ENCODE measurements at places on chromosomes 7 and 10.

DNA sequence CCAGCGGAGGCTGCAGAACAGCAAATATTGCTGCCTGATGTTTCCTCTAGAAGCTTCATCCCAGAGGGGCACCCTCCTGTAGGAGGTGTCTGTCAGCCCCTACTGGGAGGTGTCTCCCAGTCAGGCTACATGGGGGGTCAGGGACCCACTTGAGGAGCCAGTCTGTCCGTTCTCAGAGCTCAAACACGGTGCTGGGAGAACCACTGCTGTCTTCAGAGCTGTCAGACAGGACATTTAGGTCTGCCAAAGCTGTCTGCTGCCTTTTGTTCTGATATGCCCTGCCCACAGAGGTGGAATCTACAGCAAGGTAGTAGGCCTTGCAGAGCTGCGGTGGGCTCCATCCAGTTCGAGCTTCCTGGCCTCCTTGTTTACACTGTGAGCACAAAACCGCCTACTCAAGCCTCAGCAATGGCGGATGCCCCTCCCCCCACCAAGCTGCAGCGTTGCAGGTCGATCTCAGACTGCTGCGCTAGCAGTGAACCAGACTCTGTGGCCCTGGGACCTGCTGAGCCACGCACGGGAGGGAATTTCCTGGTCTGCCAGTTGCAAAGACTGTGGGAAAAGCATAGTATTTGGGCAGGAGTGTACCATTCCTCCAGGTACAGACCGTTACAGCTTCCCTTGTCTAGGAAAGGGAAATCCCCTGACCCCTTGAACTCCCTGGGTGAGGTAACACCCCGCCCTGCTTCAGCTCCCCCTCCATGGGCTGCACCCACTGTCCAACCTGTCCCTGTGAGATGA, 17.7 kb upstream of the MINDY3 start:
- no peak for DNase-seq

DNA sequence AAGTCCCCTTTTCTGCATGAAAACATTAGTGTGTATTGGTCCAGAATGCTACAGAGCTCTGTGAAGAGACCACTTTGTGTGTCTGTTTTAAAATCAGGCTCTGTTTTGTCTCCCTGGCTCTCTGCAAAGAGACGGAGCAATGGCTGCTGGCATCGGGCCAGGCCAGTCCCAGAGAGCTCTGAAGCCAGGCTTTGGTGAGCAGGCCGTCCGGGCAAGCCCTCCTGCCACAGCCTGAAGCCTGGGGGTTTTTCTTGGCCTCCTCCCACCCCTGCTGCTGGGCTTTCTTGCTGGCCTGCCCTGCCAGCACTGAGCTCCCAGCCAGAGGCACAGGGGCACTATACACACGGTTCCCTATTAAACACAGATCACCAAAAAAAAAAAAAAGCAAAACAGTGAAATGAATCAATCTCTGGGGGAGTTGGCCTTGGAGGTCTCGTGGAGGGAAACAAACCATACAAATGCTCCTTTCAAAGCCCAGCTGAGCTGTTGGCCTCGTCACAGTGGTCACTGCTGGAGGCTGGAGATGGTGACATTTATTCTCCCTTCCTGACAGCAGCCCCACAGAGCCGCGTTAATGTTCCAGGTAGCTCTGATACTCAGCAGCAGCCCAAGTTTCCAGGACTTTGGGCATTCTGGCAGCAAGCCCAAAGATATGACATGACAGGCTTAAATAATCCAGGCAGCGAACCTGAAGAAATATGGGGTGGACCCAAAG, 237.2 kb downstream of the TCF7L2 start:
- DNase-seq = peak; percentile 96

DNA sequence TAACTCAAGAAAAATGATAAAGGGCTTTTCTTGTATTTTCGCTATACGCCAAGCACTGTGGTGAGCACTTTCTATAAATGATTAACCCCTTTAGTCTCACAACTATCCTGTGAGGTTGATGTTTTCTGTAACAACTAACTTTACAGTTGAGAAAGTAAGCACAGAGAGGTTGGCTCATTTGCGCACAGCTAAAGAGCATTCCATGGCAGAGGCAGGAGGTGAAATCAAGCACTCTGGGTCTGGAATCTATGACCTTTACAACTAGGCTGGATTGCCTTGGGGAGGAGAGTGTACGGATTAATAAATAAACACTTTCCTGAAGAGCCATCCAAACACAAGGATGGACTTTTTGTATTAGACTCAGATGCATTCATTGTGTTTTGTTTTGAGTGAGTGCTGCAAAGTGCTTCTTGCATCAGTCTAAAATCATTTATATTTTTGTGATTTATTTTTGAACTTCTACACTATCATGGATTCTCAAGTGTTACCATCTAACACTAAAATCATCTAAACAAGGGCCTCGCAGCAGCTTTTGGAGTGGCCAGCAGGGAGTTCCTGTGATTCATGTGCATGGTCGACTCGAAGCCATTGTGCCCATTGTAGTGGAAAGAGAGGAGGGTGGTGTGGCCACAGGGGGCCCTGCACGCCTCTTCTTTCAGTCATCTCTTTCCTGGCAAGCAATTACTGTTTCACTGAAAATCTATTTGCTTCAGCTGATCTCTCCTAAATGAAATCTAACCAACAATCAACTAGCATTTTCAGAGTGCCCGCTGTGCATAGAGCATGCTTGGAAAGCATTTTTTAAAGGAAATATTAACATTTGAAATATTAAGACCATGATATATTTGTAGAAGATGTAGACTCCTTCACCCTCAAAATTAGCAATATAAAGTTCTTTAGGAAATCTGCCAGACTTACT, 633.4 kb upstream of the COBL start:
- DNase-seq = no peak

- no peak for DNase-seq
Measured at GRCh38 chr10:62056698-62057097, 155.2 kb downstream of the ARID5B start.

DNA sequence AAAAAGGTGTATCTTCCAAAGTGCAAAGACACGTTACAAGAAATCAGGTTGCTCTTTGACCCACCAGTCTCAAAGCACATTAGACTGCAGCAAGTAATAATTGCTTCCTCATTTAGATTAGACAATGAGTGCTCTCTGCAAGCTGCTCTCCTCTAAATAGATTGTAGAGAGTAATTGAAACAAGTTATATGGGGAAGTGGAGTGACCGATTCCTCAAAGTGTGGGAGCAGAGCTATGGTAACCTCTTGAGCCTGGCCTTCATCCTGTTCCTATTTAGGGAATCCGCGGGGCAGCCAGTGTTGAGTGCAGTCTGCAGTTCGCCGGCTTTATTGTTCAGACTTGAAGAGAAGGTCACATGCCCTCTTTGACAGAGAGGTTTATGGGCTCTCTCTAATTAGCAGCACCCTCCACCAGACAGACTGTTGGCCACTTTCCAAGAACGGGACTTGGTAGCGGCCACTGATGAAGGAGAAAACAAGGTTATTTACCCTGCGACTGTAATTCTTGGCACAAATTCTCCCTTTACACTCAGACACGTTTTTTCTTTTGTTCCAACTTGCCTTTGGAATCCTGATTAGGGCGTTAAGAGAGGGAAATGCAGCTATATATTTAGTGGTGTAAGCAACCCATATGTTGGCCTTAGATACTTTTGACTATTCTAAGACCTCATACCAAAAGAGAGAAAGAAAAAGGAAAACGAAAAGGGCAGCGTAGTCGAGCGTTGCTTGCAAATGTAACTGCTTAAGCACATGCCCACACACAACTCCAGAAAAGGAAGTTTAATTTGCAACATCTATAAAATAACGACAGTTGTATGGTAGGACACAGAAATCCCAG, 107.5 kb downstream of the REEP3 start:
- peak; percentile 79 for DNase-seq

DNA sequence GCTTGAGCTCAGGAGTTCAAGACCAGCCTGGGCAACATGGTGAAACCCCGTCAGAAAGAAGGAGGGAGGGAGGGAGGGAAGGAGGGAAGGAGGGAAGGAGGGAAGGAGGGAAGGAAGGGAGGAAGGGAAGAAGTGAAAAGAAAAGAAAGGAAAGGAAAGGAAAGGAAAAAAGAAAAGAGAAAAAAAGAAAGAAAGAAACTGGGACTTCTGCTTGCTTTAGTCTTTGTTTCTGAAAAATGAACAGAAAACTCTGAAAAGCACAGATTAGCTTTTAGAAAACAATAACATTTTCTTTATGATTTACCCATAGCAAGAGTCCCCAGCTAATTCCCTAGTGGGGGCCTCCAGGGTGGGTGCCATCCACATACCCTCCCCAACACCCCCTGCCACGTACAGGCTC, 46.8 kb downstream of the ATOH7 start:
- DNase-seq = no peak

DNA sequence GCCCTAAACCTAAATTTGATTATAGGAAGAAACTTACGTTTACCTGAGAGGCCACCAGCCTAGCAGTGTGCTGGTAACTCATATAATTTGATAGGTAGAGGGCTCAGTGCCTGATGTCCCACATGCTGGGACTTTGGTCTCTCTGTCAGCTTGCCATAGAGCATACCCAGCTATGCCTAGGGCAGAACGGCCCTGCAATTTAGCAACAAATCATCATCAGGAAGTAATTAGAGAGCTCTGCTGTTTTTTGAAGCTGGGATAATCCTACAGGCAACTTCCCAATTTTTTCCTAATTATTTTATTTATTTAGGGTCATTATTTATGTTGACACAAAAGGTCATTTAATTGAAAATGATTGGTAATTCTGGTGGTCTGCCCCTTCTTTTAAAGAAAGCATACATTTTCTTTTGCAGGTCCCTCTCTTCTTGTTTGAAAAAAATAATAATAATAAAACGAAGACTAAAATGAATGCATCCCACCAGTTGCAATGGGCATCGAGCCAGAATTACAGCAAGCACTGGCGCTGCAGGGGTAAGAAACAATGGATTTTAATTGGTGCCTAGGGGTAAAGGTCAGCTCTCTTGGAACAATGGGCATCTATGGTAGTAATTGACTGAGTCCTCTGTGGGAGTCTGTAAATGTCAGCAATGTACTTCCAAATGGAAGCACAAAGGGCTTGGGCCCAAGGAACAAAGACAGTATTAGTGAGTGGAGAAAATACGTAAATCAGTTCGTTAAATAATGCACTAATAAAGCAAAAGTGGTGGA, 348.0 kb downstream of the SORCS1 start:
- DNase-seq = no peak

- no peak for DNase-seq
Measured at GRCh38 chr10:31646519-31646918, 282.1 kb downstream of the ARHGAP12 start.

- DNase-seq = no peak
Measured at GRCh38 chr7:33137103-33137502, 7.7 kb downstream of the BBS9 start.

GRCh38 chr10:127035827-127036226, 130.6 kb downstream of the DOCK1 start:
- no peak for DNase-seq

GRCh38 chr10:25094590-25094989, 78.2 kb downstream of the THNSL1 start:
- no peak for DNase-seq

GRCh38 chr7:129643550-129644170, 32.1 kb downstream of the NRF1 start:
- no peak for DNase-seq

DNA sequence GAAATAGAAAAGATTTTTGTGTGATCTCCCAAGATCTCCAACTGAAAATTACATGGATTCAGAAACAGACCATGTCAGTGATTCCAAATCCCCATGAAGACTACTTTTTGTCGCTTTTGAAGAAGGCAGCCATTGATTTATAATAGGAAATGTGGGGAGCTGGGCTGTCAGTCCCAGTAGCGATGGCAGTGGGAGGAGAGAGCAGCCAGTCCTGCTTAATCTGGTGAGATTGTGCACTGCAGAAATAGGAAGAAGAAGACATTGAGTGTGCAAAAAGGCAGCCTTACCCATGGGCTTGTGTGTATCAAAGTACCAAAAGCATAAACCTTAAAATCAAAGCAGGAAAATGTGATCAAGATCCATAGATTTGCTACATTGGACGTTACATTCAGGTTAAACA, 4.8 kb downstream of the ADRB1 start:
- DNase-seq = no peak

- no peak for DNase-seq
Measured at GRCh38 chr7:55554038-55554437, 18.3 kb downstream of the VOPP1 start.

- DNase-seq = no peak
Measured at GRCh38 chr7:2710286-2710655, 22.3 kb downstream of the AMZ1 start.

DNA sequence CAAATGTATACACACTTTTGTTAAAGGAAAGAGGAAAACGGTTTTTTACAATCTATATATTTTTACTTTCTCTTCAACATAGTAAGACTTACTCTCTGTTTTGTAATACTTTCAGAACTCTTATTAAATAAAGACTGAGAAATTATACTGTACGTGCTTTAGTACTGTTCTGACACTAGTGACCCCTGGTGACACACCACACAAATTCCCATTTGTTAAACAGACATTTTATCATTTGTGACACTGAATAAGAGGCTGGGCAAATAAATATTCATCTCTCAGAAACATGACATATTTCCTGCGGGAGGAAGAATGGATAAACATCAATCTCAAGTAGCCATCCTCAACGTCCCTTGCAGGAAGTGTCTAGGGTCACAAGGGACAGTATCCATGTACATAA, 68.9 kb upstream of the ZNF33B start:
- DNase-seq = no peak

GRCh38 chr10:31346953-31347352, 27.9 kb downstream of the ZEB1 start:
- DNase-seq = no peak

GRCh38 chr7:117023325-117023854, 70.1 kb downstream of the ST7 start:
- peak; percentile 28 for DNase-seq

- DNase-seq = no peak
Measured at GRCh38 chr10:17479822-17480221, 25.4 kb upstream of the ST8SIA6 start.

GRCh38 chr7:43083106-43083505, 29.3 kb upstream of the HECW1 start:
- DNase-seq = no peak

DNA sequence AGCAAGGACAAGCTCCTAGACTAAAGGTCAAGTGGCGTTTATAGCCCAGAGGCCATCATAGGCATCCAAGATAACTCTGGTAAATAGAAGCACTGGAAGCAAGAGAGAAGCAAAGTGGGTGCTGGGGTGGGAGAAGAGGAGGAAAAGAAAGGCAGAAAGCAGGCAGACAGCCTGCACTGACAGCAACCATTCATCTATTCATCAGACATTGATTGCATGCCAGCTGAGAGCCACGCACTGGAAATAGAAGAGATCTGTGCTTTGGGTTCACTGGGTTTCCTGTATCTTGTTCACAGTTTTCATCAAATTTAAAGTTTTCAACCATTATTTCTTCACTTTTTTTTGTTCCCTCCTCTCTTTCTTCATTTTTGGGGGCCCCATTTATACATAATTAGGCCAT, 4.7 kb upstream of the SLIT1 start:
- DNase-seq = no peak

GRCh38 chr10:72274730-72275350, 1.1 kb downstream of the DDIT4 start:
- DNase-seq = peak; percentile 43

- DNase-seq = no peak
Measured at GRCh38 chr7:117836-118614, 74.3 kb upstream of the FAM20C start.

- peak; percentile 96 for DNase-seq
Measured at GRCh38 chr10:22320591-22321155, at the start of gene BMI1. Gene BMI1 (plus strand): TSS chr10:22321099. CDS start chr10:22326450, 5,351 bp downstream.
